ENCODE measurements at places on chromosomes 13 and 19.

GRCh38 chr13:113636266-113636963, 21.6 kb downstream of the ATP4B start:
- no peak for DNase-seq

GRCh38 chr19:19039901-19040300, 6.5 kb downstream of the ARMC6 start:
- no peak for DNase-seq

DNA sequence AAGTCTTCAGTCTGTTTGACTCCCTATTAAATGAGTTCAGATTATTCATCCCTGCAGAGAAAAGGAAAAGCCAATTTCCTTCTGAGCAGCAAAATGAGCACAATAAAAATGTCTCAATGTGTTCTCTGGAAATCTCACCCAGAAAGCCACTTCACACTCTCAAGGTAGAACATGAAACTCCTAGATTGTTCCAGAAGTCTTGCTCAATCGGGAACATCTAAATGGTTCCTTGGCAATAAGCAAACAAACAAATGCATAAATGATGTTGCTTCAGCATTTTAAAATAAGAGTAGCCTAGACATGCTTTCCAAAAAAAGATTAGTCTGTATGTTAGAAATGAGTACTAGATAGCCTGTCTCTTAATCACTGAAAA, 59.7 kb upstream of the TNFRSF19 start:
- no peak for DNase-seq

DNA sequence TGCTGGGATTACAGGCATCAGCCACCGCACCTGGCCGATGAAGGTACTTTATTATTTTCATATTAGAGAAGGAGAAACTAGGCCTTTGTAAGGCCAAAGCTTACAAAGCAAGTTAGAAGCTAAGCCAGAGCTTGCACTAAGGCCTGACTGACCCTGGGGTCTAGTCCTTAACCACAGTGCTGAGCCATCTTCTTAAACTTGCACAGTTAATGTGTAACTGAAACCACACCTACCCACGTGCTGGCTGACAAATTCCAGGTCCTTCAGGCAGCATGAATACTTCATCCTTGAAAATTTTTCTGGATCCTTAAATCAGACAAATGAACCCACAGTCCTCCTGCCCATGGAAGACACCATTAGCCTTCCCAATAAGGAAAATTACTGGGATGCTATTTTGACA, 880.6 kb downstream of the UQCRFS1 start:
- peak; percentile 28 for DNase-seq

- no peak for DNase-seq
Measured at GRCh38 chr19:48506138-48506733, 5.4 kb downstream of the LMTK3 start.

DNA sequence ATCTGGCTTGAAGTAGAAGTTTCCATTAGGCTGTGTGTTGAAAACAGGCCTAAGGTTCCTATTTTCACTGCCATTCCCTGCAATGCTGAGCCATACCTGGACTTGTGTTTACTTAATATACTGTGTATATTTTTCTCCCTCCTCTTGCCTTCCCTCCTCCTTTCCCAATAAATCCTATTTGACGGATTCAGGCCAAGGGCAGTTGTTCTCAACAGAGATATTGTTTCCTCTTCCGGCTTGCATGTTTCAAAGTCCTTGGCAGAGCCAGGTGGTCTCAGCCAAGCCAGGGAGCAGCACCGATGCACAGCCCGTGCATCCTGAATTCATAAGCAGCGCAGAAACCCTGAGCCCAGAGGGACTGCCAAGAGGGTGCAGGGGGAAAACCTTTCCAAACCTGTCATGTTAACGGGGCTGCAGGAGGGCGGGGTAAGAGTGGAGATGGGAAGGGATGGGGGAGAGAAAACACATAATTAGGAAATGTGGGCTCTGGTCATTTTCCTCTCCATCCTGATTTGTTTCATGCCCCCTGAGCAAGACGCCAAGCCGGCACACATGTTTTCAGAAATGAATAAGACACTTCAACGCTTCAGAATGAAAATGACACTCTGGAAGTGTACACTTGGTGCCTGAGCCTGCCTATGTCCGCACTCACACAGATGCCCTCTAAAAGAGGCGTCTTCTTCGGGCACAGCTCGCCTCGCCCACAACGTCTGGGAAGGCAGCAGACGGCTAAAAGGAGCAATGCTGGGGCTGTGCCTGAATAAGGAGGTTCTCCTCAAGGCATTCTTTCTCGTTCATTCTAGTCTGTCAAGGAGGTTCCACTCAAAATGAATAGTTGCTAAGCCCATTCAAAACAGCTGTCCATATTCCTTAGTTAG, 149.3 kb upstream of the UBL3 start:
- no peak for DNase-seq

- no peak for DNase-seq
Measured at GRCh38 chr19:10008184-10008765, 2.0 kb downstream of the COL5A3 start.

- DNase-seq = no peak
Measured at GRCh38 chr13:29959603-29960002, 109.2 kb upstream of the UBL3 start.

DNA sequence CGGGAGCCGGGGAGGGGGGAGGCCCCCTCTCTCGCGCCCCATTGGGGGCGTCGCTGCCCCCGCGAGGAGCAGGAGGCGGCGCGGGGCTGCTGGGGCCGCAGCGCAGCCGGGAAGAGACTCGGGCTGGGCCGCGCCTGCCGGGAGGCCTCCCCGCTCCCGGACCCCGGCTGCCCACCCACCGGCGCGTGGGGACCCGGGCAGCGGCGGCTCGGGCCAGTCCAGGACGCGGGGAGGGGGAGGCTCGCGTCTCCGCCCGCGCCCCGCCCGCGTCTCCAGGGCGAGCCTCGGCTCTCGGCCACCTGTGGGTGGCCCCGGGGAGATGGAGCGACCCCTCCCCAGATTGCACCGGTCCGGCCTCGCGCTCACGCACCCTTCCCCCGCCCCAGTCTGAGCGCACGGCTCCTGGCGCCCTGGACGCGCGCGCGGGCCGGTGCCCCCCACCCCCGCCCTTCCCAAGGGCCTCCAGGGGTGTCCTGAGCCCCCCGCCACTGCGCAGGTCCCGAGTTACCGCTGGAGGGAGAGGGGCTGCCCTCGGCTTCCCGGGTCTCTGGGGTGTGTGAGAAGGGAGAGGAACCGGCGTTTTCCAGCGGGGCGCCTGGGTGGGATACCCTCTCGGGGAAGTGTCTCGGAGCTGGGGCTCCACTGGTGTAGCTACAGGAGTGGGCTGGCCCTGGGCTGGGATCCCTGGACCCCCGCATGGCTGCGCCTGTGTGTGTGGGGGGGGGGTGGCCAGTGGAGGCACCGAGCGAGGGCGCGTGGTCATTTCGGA, 645 bp downstream of the PALM start:
- DNase-seq = no peak

- DNase-seq = no peak
Measured at GRCh38 chr19:48398375-48399235, 5.1 kb downstream of the GRIN2D start.

GRCh38 chr13:74070065-74070464, 64.1 kb downstream of the KLF12 start:
- no peak for DNase-seq

DNA sequence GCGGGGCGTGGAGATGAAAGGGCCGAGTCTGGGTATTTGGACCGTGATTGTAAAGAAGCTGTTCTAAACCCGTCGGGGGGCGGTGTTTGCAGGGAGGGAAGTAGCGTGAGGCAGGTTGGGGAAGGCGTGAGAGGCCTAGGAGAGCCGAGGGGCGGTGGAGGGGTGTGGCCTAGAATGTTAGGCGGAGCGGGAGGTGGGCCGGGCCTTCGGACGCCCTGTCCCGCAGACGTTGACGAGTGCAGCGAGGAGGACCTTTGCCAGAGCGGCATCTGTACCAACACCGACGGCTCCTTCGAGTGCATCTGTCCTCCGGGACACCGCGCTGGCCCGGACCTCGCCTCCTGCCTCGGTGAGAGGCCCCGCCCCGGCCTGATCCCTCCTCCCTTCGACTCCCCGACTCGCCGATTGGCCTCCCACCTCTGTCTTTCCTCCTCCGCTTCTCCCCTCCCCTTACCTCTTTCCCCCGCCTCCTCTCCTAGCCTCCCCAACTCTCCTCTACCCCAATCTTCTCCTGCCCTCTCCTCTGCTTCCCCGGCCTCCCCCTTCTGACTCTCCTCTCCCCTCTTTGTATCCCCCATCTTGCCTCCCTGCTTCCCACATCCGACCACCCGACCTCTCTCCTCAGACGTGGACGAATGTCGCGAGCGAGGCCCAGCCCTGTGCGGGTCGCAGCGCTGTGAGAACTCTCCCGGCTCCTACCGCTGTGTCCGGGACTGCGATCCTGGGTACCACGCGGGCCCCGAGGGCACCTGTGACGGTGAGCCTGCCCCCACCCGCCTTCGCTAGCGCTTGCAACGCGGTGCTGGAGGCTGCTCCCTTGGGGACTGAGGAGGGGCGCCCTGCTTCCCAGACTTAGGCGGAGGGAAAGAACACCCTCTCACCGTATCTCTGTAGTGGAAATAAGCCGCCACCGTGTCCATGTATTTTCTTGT, 12.8 kb downstream of the LTBP4 start:
- DNase-seq = no peak
